ENCODE measurements at places on chromosomes 3 and 15.

GRCh38 chr15:36409819-36410218 lies 169.6 kb upstream of the CDIN1 start:
- DNase-seq = no peak

- DNase-seq = no peak
Observed at GRCh38 chr3:4806535-4807108, 172.6 kb upstream of the BHLHE40 start.

DNA sequence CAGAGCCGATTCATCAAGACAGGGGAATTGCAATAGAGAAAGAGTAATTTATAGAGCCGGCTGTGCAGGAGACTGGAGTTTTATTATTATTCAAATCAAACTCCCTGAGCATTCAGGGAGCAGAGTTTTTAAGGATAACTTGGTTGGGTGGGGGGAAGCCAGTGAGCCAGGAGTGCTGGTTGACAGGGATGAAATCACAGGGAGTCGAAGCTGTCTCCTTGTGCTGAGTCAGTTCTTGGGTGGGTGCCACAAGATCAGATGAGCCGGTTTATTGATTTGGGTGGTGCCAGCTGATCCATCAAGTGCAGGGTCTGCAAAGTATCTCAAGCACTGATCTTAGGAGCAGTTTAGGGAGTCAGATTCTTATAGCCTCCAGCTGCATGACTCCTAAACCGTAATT lies 95.4 kb upstream of the CCDC80 start:
- DNase-seq = no peak

GRCh38 chr3:62226601-62227339 lies 146.6 kb downstream of the FEZF2 start:
- no peak for DNase-seq

DNA sequence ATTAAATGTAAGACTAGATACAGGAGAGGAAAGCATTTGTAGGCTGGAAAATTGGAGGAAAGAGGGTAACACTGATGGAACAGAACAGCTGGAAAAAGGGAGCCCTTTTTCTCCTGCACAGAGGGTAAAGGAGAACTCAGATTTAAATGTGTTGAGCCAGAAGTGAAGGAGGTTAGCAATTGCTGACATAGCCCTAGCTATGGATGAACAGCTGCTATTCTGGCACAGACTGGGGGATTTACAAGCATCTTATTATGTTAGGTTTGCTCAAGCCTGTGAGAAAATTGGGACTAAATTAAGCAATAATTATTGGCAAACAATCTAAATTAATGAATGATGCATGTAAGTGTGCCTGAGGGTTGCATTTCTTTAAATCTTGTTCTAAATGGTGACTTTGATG lies 40.6 kb upstream of the PRR20G start:
- no peak for DNase-seq

GRCh38 chr3:97935842-97936241 lies 36.4 kb downstream of the RIOX2 start:
- no peak for DNase-seq

- no peak for DNase-seq
Observed at GRCh38 chr15:101207867-101208288, 44.0 kb downstream of the CHSY1 start.

DNA sequence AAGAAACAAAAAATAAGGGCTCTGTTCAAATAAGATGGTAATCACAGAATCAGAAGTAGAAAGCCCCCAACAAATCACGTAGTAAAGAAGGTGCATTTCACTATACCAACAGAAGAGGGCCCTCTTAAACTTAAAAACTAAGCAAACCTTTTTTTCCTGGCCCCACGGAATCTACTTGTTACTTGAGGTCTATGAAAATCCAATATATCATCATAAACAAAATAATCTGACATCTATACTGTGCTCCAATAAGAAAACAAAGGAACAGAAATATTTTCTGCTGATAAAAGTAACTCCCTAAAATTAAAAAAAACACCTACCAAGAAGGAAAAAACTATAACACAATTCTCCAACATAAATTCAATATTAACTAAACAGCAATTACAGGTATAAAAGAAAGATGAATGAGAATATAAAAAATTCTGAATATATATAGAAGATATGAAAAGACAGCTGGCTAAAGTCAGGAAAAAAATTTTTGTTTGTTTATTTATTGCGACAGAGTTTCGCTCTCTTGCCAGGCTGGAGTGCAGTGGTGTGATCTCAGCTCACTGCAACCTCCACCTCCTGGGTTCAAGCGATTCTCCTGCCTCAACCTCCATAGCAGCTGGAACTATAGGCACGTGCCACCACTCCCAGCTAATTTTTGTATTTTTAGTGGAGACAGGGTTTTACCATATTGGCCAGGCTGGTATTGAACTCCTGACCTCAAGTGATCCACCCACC lies 81.8 kb downstream of the CLASP2 start:
- no peak for DNase-seq

DNA sequence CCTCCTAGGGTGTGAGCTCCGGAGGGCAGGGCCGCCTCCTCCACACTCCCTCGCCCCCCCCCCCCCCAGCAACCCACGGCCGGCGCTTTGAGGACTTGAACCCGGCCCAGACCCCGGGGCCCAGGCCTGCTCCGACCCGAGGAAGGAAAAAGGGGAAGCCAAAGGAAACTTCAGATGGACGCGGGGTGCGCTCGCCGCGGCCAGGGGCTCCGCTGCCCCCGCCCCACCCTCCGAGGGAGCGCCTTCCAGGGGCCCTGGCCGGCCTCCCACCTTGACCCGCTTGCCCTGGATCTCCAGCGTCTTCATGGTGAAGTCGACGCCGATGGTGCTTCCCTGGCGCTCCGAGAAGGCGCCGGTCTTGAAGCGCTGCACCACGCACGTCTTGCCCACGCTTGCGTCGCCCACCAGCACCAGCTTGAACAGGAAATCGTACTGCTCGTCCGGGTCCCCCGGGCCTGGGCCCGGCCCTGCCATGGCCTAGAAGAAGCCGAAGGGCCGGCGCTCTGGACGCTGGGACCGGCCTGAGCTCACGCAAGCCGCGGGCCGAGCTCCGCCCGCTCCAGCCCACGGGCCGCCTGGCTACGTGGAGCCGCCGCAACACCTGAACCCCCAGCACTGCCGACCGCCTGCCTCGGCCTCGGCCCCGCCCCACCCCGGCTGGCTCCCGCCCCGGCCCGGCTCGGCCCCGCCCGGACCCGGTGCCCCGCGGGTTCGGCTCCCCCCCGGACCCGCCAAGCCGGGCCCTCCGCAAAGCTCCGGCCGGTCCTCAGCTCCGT lies 400 bp downstream of the RAB43 start:
- DNase-seq = no peak

DNA sequence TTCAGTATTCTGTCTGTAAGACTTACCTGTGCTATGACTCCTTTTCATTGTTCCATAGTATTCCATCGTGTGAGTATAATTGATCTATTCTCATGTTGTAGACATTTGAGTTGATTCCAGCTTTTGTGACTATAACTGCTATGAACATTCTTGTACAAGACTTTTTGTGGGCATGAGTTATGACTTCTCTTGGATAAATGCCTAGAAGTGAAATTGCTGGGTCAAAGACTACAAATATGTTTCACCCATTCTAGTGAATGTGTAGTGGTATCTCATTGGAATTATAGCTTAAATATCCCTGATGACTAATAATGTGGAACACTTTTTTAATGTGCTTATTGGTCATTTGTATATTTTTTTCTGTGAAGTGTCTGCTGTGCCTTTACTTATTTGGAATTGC lies 27.6 kb upstream of the NPHP3 start:
- no peak for DNase-seq

GRCh38 chr3:139640456-139640855 lies 37.3 kb downstream of the NMNAT3 start:
- DNase-seq = no peak

DNA sequence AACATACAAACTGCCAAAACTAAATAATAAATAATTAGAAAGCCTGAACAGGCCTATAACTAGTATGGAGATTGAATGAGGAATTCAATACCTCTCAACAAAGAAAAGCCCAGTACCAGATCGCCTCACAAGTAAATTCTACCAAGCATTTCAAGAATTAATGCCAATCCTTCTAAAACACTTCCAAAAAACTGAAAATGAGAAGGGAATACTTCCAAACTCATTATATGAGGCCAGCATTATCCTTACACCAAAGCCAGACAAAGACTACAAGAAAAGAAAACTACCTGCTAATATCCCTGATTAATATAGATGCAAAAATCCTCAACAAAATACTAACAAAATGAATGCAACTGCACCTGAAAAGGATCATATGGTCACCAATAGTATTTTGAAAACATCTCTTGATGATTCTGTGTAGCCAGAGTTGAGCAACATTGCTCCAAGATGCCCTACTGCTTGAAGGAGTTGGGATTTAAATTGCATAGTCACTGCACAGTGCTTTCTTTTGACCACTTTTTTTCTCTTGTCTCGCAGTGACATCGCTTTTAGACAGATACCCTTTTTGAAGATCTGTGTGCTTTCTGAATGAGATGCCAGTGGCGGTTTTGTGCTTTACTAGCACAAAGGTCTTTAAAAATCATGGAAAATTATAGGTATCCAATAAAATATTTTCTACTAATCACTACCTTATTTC lies 487.2 kb upstream of the RASGRP1 start:
- peak; percentile 77 for DNase-seq

DNA sequence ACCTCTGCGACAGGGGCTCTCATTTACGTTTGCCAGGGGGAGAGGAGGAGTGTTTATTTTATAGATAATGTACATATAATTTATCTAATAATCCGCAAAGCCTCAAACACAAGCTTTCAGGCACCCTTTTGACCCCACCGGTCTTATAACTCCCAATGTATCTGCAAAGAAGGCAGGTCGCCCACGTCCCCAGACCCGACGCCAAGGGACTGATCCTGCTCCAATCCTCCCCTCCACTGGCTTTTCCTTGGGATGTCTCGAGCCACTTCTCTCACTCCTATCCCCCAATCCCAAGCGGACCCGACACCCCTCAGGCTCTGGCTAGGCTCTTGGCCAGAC lies 452 bp downstream of the DCP1A start:
- DNase-seq = no peak

DNA sequence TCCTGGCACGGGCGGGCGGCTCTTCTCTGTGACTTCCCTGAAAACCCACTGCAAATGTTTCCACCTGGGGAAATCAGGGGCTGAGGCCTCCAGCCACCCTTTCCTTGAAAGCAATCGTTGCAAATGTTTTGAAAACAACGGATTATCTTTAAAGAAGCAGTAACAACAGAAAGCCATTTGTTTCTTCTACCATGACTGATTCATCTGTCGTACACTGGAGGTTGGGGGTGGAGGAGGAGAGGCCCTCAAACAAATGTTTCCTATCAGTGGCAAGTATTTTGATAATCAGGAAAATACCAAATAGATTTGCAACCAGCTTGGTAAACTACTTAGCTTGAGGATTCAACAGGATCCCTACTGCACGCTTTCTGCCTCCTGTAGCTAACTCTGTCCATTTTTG lies 114.9 kb downstream of the PDZRN3 start:
- DNase-seq = no peak

DNA sequence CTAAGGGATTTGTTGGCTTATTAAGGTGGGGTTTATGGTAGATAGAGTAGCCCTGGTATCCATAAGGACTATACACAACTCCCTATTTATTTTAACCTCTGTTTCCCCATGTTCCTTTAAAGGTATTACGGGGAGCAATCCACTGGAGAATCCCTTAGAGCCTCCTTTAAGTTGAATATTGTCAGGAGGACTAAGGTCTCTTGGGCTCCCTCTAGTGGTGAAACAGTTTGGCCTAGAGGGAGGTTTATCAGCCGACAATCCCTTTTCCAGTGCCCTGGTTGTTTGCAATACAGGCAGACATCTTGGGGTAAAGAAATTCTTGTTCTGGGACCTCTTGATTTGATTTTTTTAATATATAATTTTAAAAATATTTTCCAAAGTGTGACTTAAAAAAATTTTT lies 12.9 kb downstream of the OPA1 start:
- peak; percentile 3 for DNase-seq

- no peak for DNase-seq
Observed at GRCh38 chr15:60390231-60390630, 7.6 kb downstream of the ANXA2 start.

DNA sequence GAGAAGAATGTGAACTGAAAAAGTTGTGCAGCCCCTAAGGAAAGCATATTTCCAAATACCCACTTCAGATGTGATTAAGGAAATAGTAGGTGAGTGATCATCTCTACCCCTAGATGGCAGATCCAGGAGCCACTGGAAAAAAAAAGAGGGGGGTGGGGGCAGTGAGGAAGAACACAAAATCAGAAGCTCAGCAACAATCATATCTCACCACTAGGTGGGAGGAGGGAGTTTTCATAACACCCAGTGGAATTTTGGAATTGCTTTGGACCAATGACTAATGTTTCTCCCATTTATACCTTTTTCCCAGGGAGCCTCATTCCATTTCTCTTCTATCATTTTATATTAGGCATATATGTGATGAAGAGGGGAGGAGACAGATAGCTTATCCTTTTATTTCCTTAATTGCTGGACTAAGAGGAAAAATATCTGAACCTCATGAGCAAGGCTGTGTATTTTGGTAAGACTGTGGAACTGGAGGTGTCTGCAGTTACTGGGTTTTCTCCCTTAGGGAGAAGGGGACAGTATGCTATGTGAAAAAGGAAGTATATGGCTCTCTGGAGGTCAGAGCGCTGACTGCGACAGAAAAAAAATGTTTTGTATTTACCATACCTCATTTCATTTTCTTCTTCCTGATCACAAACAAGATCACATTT lies 363.4 kb downstream of the GAP43 start:
- DNase-seq = no peak

DNA sequence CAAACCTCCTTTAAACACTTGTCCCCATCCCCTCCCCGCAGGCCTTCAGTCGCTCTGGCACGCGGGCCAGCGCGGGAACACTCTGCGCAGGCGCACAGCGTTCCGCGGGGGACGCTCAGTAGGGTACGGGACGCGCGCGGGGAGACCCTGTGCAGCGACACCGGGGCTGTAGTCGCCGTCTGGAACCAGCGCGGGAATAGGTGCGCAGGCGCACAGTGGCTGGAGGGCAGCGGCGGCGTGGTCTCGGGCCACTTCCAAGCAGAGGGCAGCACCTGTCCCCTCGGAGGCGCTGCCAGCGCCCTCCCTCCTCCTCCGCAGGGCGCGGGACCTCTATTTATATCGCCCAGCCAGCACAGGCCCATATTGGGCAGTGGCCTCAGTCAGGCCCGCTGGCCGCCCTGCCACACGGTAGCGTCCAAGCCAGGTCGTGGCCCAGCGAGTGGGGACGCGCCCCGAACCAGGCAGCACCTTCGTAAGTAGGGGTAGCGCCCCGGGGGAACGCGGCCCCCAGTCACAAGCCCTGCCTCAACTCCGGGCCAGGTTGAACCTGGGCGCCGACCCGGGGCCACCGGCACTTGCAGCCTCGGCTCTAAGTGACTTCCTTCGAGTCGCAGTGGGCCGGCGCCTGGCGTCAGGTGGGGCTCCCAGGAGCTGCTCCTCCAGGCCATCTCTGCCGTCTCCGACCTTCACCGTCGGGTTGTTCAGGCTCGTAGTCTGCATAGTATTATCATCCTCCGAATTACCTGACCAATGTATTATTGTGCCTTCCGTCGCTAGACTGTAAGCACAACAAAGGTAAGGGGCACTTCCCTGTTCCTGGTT lies at the start of gene KBTBD12:
KBTBD12 (plus strand) TSS at position 118 of the 822 bp plus-strand sequence. CDS start 7,830 bp downstream, outside the sequence.
- DNase-seq = no peak

GRCh38 chr3:152272771-152273242 lies 4.1 kb downstream of the MBNL1 start:
- DNase-seq = no peak
